ENCODE measurements at places on chromosomes 5 and 9.
A peak's percentile ranks its signal among the peaks of the same experiment; 100 is the strongest.

DNA sequence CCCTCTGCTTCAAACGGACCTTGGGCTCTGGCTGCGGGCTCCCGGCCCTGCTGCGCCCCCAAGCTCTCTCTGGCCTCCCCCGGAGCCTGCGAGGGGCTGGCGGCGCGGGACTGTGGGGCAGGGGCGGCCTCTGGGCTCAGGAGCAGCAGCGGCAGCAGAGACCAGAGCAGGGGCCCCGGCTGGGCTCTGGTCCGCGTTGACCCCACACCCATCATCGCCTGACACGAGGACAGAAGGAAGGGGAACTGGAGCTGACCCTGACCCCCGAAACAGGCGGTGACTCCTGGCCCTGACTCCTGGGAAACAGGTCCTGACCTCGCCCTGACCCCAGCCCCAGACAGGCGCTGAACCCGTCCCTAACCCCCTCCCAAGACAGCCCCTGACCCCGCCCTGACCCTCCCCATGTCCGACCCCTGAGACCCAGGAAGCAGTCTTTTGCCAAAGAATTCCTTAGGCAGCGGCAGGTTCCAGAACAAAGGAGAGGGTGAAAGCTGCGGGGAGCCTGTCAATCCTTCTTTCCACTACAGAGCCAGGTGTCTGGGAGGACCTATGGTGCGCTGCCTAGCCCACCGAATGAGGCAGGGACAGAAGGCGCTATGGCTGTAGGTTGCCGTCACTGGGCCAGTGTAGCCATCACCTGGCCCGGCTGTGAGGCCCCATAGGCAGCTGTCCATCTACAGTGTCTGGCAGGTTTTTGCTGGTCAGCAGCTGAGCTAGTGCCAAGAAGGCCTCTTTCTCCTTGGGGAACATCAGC lies 74.7 kb upstream of the SPTLC1 start:
- DNase-seq = no peak

- DNase-seq = no peak
Measured at GRCh38 chr9:76594764-76595424, 135.9 kb downstream of the GCNT1 start.

- DNase-seq = no peak
Measured at GRCh38 chr5:61347080-61347479, 15.0 kb downstream of the ZSWIM6 start.

DNA sequence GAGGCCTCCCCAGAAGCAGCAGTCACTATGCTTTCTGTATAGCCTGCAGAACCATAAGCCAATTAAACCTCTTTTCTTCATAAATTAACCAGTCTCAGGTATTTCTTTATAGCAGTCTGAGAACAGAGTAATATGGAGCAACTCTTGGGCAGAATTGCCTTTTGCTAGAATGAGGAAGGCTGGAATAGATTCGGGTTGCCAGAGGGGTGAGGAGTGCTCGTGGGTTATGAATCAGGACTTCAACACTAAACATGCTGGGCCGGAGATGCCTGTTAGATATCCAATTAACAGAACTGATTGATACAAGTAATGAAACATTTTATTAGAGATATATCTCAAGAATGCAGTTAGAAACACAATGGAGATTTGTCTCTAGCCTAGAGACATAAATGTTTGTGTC lies 140.9 kb upstream of the MAP3K1 start:
- no peak for DNase-seq

- no peak for DNase-seq
Measured at GRCh38 chr9:88049677-88050307, 75.5 kb upstream of the CDK20 start.

DNA sequence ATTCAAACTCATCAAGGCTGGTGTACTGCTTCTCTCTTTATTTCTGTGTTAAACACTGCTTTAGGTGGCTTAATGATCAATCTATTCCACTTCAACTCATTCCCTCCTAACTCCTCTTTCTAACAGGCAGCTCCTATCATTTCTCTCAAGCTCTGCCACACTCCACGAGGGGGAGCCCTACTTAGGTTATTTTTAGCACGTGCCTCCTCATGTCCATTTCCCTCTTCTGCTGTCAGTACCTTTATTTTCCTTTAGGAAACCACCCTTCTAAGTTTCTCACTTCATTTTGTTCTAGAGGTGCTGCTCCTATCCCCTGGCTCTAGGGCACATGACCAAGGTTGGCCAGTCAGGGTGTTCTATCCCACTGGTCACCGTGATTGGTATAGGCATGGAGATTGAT lies 6.7 kb upstream of the BRINP1 start:
- peak; percentile 78 for DNase-seq

DNA sequence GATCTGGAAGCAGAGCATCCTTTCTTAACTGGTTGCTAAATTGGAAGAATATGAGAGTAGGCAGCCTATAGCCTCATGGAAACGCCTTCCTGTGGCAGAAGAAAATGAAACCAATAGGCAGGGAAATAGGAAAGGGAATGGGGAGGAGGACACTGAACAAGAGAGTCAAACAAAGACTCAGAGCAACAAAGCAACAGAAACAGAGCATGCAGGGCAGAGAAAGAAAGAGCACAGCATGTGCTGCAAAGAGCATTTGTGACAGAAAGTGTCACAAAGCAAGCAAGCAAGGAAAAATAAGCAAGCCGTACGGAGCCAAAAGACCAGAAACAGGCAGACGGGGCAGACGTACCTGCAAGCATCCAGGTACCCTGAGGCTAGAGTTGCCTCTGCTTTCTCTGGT lies 123.1 kb downstream of the RAPGEF6 start:
- no peak for DNase-seq
